Fibroblast of the aortic adventitia (primary cell): ENCODE measurements at places on chromosomes 4 and X. TPM values are rescaled to one million over a fixed set of nuclear protein-coding genes. Genes with fewer than 3 reads are reported as not detected.
A peak's percentile ranks its signal among the peaks of the same experiment; 100 is the strongest.

Gene JADE1
- total RNA-seq = 20.0 and 25.8 TPM in 2 replicates

Gene RNF150
- 0.57 and 0.99 TPM in 2 replicates for total RNA-seq

Gene PLK4
- 0.33 and 21.4 TPM in 2 replicates for total RNA-seq

Gene SGMS2
- 144 and 145 TPM in 2 replicates for total RNA-seq

GRCh38 chrX:102723456-102723855 lies 2.9 kb downstream of the GPRASP3 start:
- DNase-seq = no peak

GRCh38 chr4:176791591-176792325 lies 964 bp downstream of the VEGFC start:
- DNase-seq = peak; percentile 64

- peak; percentile 13 for DNase-seq
Measured at GRCh38 chr4:153465140-153465539, 1.0 kb upstream of the TMEM131L start.

DNA sequence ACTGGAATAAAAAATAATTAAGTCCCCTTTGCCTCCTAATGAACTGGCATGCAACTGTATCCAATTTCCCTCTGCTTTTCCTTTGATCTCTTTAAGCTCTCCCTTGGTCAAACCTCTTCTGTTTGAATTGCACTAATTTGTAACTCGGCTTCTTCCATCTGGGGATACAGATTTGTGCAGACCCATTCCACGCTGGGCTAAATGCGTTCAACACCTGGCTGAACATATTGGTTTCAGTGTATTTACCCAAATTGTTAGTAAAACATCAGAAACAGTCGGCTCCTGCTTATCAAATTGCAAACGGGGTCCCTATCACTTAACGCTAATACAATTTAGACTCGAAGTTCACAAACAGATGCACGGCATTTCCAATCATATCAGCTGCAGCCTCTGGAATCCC lies 124.9 kb upstream of the TAPT1 start:
- DNase-seq = no peak

GRCh38 chrX:1614927-1615326 lies at the start of gene ASMT:
Gene ASMT, plus strand, starts transcription at chrX:1615059. Its CDS starts 141 bp downstream, at chrX:1615200.
- no peak for DNase-seq

DNA sequence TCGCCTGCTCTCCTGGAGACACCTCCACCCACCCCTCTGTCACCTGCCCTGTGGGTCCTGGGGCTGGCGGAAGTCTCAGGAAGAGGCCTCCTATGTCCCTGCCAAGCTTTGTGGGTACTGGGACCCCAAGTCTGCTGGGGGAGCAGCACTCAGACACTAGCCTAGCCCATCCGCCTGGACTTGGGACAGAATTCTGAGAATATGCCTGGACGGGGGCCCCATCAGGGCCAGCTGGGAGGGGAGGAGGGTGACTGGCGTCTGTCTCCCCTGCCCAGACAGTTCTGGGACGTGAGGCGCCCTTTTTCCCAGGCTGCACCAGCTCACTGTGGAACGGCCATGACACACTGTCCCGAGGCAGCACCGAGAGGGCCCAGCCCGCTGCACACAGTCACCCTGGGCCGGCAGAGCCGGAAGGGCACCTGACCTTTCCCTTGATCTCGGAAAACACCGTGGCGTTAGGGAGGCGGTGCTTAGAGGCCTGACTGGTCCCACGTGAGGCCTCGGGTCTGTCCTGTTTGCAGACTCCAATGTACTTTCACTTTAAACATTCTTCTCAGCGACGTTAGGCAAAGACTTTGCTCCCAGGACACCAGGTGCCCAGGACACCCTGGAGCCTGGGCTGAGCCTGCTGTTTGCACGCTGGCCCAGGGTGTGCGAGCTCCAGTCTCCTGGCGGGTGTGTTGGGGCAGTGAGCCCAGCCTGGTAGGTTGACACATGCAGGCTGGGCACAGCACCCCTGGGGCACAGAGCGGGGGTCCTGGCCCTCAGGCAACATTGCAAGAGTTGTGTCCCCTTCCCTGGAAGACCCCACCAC lies 700 bp downstream of the SLC26A1 start:
- no peak for DNase-seq

- DNase-seq = no peak
Measured at GRCh38 chrX:111119341-111119740, 23.4 kb downstream of the PAK3 start.

DNA sequence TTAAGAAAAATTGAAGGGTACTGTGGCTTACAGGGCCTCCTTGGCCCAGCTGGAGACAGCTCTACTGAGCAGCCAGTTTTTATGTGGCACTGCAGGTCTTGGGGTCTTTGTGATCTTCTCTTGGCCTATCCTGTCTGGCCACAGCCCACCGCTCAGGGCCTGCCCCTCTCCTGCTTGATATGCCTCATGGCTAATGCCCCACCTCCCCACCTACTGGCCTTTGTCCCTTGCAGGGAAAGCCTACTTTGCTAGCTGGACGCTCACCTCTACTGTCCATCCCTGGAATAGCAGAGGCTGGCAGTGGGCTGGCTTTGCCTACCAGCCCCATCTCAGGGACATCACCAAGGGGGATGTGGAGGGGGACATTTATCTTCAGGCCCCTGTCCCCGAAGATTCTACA lies 134.1 kb downstream of the PJA1 start:
- DNase-seq = peak; percentile 7

GRCh38 chr4:138540056-138540800 lies 298.1 kb upstream of the SLC7A11 start:
- peak; percentile 15 for DNase-seq

DNA sequence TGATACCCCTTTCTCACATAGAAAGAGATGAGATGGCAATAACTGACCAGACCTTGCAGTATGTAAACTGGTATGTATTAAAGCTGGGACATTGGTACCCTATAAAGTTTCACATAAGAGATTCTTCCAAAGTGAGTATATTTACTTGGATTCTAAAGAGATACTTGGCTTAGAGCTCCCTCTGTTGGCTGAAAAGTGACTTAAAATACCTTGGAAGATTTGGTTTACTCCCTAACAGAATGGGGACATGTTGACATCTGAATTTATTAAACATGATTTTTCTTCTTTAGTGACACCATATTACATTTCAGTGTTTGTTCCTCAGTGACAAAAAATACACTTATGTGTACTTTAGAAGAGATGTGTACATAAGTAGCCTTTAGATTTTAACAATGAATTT lies 47.9 kb upstream of the RGN start:
- DNase-seq = peak; percentile 84

GRCh38 chr4:180456928-180457327 lies 1786.3 kb upstream of the TENM3 start:
- no peak for DNase-seq

DNA sequence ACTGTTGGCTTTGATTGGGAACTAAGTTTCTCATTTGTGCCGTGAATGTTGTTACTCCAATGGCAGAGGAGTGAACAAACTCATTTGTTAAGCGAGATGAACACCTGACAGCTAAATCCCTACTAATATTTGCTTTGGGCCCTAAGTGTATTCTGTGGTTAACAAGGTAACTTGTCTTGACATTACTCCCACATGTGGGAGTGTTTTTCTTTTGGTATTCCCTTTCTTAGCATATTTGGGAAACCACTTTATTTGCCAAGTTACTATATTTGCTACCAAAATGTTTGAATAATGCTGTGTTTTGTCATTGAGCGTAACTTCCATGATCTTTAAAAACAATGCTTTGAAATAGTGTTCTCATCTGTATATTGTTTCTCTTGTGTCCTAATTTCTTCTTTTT lies 82.5 kb downstream of the ARHGAP10 start:
- DNase-seq = no peak

- peak; percentile 51 for DNase-seq
Measured at GRCh38 chr4:31620476-31620875, 900.3 kb downstream of the PCDH7 start.

DNA sequence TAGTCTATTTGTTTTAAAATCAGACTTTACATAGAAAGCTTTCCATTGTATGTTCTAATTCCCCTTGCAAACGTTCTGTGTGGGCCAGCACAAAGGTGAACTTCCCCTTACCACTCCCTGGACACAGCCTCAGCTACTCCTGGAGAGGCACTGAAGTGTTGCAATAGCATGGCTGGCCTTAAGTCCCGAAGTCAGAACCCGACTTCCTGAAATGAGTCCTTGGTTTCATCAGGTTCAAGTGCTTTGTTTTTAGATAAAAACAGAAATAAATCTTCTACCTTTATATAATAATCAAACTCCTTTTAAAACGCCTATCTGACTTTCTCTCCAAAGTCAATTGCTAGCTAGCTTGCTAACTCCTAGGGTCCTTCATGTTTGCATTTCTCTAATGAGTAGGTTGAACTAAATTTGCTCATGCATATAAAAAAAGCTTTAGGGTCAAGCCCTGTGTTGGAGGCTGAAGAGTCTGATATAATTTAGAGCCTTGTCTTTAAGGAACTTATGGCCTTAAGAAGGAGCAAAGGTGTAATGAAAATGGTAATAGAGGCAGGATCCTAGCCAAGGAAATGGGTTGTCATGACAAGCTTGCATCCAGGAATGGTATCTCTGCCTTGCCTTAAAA lies 9.0 kb downstream of the BMP3 start:
- peak; percentile 11 for DNase-seq

- peak; percentile 70 for DNase-seq
Measured at GRCh38 chr4:70651864-70652506, 14.3 kb downstream of the JCHAIN start.

- no peak for DNase-seq
Measured at GRCh38 chrX:136039968-136040367, 54.7 kb downstream of the SLC9A6 start.

GRCh38 chrX:71627588-71628404 lies 9.5 kb upstream of the CXCR3 start:
- no peak for DNase-seq

GRCh38 chr4:188414441-188414840 lies 275.2 kb downstream of the TRIML1 start:
- DNase-seq = no peak

DNA sequence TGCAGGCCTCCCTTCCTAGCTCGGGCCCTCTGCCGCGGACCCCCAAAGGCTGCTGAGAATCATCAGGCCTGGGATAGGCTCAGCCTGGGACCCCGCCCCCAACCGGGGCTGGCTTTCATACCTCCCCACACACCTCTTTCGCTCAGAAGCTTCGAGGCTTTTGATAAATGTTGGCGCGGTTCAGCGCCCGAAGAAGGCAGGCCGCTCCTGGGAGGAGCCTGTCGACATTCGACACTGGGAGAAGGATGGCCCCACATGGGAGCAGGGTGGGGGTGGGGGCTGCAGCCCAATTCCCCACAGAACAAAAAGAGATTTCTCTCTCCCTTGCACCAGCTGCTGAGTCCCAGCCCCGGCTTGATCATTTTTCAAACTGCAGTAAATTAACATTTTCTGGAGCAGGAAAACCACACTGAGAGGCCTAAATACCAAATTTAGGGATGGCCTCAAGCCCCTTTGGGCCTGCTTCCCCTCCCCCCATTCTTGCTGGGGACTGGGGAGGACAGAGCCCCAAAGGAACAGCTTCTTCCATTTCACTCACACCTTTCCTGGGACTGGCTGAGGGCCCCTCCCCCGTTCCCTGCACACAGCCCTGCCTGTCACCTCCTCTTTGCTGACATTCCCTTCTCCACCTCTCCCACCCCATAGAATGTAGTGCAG lies 112.9 kb upstream of the PJA1 start:
- DNase-seq = no peak

- no peak for DNase-seq
Measured at GRCh38 chrX:39974270-39974669, 123.5 kb downstream of the BCOR start.

DNA sequence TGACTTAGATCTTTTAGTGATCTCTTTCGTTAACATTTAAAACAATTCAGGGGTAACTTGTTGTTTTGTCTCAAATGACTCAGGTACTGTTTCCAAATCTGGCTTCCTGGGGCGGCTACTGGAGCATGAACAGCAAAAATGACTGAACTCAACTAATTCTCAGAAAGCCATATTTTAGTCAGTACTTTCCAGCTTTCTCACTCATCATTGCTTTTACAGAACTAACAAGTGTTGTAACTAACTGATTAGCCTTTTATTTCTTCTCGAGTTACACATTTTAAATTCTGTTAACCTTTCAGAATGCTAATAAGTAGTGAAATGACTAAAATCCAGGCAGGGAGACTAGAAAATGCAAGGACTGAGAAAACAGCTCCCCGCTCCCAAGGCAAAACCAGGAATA lies 55.3 kb downstream of the JADE3 start:
- no peak for DNase-seq

DNA sequence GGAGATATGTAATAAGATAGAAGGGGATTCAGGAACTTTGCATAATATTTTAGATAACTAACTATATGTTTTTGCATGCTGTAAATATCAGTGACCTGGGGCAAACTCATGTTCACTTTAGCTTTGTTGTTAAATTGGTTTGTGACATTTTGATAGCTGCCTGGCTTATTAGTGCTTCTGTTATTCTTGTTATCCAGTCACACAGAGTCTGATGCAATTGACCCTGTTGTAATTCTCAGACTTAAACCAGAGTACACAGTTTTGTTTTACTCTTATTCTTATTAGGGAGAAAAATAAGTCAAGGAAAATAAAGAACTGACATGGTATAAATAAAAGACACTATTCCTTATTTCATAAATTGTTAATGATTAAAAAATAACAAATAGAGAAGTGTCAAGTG lies 516.7 kb upstream of the SLIT2 start:
- peak; percentile 56 for DNase-seq

DNA sequence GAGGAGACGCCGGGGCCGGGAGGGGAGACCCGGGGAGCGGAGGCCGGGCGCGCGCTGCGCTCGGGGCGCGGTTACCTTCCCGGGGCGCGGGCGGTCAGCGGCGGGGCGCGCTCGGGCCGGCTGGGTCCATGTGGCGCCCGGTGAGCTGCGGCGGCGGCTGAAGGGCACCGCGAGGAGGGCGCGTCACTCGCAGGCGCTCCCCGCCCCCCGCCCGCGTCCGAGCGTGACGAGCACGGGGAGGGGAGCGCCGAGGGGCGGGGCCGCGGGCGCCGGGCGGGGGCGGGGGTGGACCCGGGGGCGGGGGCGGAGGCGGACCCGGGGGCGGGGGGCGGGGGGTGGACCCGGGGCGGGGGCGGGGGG lies at the start of gene CPLX1:
TSS of gene CPLX1 (minus strand) at position 159 of the 360 bp plus-strand sequence. CDS start 1,607 bp downstream, outside the sequence.
- no peak for DNase-seq

DNA sequence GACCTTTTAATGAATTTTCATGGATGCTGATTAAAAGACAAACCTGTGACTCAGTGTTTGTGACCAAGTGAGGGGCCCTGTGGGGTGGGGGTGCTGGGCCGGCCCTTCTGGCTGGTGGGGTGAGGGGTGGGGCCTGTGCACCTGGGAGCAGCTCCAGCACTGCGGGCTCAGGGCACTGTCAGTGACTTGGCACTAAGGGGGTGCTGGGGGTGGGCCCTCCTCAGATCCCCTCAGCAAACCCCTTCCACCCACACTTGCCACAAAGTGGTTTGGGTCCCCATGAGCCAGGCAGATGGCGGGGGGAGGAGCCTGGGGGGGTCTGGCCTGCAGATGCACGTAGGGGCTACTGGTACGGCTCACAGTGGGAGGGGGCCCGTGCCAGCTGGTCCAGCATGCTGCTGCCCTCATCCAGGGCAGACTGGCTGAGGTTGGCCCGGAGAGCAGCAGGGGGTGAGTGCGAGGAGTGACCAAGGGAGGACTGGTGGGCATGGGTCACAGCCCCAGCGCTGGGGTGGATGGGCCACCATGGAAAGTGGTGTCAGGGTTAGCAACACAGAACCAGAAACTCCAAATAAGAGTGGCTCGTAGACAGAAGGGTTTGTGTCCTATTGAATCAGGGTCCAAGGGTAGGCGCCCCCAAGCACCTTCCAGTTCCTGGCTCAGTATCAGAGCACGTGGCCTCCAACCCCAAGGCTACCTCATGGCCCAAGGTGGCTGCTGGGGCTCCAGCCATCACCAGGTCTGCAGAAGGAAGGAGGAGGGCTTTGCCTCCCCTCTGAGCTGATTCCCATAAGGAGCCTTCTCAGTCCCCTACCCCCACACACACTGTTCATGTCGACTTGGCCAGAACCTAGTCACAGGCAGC lies 10.1 kb downstream of the NKX1-1 start:
- no peak for DNase-seq

GRCh38 chr4:138348055-138348454 lies 105.9 kb upstream of the SLC7A11 start:
- no peak for DNase-seq
